ENCODE measurements at places on chromosomes 3 and 15.

GRCh38 chr15:58447271-58448010, 15.7 kb downstream of the LIPC start:
- DNase-seq = no peak

DNA sequence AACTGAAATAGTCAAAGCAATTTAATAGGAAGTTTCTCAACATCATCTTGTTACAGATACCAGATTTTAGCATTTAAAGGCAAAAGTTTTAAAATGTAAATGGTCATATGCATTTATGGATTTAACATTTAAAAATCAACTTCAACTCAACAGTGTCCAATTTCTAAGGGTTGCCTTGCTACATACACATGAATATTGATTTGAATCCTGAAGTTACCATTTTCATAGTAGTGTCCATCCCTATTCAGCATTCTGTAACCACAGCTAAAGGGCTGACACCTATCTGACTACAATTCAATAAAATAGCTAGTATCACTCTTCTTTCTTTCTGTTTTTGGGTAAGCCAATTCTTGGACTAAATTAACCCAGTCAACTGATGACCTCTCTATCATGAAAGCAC, 164.0 kb upstream of the CFAP20DC start:
- DNase-seq = no peak

DNA sequence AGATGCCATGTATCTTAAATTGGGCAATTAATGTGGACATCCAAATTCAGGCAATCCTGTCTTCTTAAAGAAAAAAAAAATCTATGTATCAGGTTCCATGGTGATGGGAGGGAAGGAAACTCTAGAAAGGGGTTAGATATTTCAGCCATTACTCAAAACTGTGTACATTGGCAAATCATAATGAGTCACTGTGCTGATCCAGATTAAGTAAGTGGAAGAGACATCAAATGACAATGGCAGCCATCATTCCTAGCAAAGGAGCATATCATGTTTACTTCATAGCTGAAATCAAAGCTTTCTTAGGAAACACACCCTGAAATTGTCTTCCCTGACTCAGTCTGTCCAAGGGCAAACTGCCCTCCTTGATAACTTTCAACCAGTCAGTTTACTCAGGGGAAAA, 713.3 kb upstream of the GBE1 start:
- no peak for DNase-seq

GRCh38 chr3:59850417-59850816, 800.6 kb upstream of the CFAP20DC start:
- no peak for DNase-seq

GRCh38 chr15:40296561-40297230, 11.0 kb downstream of the PLCB2 start:
- DNase-seq = no peak

GRCh38 chr15:41930221-41930866, 36.5 kb upstream of the SPTBN5 start:
- peak; percentile 85 for DNase-seq
